G401 (cell line): ENCODE measurements at places on chromosomes 4 and X. TPM values are rescaled to one million over a fixed set of nuclear protein-coding genes. Genes with fewer than 3 reads are reported as not detected.

DNA sequence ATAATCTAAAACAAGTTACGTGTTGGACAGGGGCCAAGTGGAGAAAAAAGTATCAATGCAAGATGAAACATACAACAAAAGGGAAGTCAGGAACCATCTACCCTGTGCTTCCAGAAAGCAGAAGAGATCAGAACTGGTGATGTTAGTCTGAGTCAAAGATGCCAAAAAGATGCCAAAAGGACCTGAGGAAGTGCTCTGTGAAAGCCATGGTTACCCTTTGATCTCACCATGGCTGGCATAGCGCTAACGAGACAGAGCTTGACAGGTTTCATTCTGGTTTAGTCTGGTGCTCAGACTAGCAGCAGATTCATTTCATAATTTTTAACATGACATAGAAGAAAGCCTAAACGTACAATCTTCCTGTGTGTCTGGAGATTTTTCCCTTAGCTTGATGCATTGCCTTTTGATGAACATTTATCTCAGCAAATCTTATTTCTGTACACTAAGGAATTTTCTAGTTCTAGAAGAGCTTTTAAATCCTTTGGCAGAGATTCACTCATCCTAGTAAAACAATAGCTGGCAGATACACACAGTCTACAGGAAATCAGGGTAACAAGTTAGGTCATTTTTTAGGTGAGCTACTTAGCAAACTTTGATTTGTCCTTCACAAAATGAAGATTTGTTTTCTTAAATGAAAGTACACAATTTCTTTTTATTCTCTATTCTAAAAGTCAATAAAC is 87.7 kb downstream of the COL25A1 start:
- no peak for DNase-seq

- no peak for DNase-seq
Observed at GRCh38 chr4:94127707-94128328, 79.8 kb upstream of the SMARCAD1 start.

DNA sequence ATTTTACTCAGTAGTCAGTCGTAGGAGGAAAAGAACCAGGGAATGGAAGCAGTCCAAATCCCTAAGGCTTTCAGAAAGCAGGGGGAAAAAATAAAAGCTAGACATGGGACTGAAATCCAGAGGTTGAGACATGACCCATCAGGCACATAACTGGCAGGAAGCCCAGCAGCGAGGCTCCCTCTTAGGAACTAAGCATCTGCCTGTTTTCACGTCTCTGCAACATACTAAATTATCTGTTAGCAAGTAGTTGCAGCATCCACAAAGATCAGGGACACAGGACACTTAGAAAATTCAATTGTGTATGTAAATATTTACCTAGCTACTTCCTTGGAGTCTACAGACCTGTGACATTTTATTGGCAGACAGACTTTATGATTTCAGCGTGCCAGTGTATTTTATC is 118.0 kb upstream of the EDNRA start:
- no peak for DNase-seq

HSFX3 gene
- total RNA-seq: not detected in 2 replicates

- no peak for DNase-seq
Observed at GRCh38 chrX:50448565-50448964, 22.1 kb downstream of the DGKK start.

NDP gene
- total RNA-seq: not detected in 2 replicates

GRCh38 chrX:100379388-100379986 is 30.6 kb downstream of the PCDH19 start:
- DNase-seq: no peak

GRCh38 chrX:139647597-139647996 is 60.4 kb downstream of the MCF2 start:
- DNase-seq: no peak

- peak; percentile 47 for DNase-seq
Observed at GRCh38 chrX:54807524-54808108, at the start of gene MAGED2. Gene MAGED2 (plus strand): TSS chrX:54807745. CDS start chrX:54809332, 1,587 bp downstream.

DNA sequence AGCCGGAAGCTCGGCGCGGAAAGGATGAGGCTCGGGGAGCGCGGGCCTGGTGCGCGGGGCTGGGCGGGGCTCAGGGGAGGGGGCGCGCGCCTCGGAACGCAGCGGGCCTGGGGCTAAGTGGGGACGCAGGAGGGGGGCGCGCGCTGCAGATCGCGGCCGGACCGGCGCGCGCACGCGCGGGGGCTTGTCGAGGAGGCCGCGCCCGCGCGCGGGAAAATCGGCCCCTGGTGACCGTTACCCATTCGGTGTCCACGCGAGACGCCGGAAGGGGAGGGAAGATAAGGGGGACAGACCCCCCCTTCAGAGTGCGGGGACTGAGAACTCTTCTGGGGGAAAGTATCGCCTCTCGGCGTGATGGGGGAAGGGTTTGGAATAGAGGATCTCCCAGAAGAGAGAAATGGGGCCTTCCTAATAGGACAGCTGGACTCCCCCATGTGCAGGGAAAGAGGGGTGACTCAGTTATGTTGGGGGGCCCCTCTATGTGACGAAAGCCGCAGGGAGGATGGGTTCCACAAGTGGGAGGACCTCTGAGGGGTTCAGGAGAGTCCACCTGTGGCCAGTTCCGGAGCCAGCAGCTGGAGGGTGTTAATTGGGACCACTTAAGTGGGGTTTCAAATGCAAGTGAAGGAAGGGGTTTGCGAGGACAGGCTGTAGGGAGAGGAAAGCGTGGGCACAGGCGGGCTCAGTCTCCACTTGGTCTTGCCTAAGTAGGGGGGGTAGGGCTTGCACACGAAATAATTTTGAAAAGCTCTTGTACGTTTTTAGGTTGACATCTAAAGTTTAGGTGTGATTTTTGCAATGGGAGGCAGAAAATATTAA is 584 bp downstream of the SUV39H1 start:
- DNase-seq: no peak

GRCh38 chr4:109985993-109986974 is 73.6 kb downstream of the EGF start:
- DNase-seq: no peak

- DNase-seq: no peak
Observed at GRCh38 chr4:56817840-56818491, 3.5 kb downstream of the SPINK2 start.

GRCh38 chr4:183181081-183181480 is 82.0 kb downstream of the WWC2 start:
- no peak for DNase-seq

GRCh38 chr4:70808151-70808550 is 31.5 kb downstream of the GRSF1 start:
- no peak for DNase-seq

DNA sequence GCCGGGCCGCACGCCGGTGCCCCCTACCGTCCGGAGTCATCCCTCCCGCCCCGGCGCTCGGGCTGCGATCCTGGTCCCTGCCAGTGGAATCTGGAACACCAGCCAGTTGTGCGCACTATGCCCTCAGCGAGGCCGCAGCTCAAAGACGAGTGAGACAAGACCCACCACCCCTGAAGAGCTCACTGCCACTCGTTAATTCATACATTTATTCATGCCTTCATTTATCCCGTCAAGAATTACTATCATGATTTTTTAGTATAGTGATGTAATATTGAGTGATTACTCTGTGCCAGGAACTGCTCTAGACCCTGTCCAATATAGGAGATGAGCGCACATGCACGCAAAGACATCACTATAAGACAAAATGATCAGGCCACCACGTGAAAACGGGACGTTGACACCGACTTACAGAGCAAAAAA is 247 bp upstream of the PPA2 start:
- DNase-seq: peak; percentile 74

DNA sequence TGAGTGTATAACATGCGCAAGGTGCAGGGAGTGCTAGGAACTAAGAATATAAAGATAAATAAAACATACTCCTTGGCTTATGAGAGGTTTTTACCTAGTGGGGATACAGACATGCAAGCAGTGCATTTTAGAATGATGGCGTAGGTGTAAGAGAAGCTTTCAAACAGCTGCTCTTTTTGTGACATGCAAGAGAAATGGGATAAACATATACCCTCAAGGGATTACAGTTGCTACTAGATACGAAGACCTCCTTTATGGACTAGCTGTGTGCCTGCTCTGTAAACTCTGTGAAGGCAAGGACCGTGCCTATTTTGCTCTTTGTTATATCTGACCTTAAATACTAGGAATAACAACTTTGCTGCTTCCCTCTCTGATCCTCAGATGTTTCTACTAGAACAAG is 39.0 kb upstream of the SLITRK4 start:
- no peak for DNase-seq

SH3BGRL gene
- total RNA-seq: 48.6 and 71.7 TPM in 2 replicates

DNA sequence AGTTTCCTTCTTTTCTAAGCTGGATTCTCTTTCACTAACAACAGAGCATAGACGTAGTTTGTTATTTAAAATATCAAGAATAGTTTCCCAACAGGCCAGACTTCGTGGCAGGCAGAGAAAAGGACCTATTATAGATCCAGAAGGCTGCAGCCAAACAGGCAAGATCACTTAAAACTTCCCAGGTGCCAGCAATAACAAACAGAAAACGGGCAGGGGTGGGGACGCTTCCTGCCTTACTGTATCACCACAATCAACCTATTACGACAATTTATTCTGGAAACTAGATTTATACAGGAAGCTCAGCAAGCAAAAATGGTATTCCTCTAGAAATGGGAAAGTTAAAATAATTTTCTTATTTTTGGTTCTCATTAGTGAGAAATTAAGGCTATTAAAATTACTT is 22.1 kb downstream of the RWDD4 start:
- peak; percentile 50 for DNase-seq

GPM6B gene
- 145 and 154 TPM in 2 replicates for total RNA-seq

DNA sequence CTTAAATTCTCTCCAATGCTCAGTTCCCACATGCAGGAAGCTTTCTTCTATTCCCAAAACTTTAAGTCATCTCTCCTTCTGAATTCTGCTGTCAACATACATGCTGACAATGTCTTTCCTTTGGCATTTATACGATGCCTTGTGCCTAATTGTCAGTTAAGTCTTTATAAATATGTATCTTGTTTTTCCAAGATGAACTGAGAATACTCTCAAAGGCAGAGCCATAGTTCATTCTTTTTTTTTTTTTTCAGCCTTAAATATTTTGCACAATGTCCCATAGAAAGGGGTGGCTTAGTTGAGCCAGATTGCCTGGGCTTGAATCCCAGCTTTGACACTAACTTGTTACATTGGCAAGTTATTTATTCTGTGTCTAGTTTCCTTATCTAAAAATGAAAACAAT is 210.6 kb downstream of the QDPR start:
- DNase-seq: no peak

- no peak for DNase-seq
Observed at GRCh38 chrX:155070663-155070974, 317 bp downstream of the CMC4 start.

GRCh38 chr4:48367016-48367415 is 25.7 kb downstream of the SLAIN2 start:
- DNase-seq: no peak

DNA sequence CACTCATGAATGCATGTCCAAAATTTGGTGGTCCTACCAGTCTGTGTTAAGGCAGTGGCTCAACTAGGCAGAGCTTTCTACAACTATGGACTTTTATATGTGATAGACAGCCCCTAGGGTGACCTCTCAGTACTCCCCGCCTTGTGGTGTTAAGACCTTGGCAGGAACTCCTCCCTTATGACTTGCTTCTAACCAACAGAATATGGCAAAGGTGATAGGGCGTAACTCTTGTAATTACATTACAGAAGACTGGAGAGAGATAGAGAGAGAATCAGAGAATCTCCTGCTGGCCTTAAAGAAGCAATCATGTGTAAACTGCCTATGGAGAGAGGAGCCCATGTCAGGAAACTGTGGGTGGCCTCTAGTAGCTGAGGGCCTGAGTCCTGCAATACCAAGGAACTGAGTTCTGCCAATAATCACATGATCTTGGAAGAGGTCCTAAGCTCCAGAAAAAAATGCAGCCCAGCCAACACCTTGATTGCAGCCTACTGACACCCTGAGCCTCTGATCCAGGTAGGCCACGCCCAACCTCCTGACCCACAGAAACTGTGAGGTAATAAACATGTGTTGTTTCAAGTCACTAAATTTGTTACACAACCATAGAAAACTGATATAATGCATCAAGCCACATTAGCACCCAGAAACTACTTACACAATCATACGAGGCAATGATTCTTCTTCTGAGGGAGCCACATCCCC is 68.9 kb downstream of the INPP4B start:
- DNase-seq: no peak

- no peak for DNase-seq
Observed at GRCh38 chr4:74087481-74087880, 11.5 kb downstream of the CXCL2 start.

MAGEA8 gene
- not detected in 2 replicates for total RNA-seq

- no peak for DNase-seq
Observed at GRCh38 chrX:107199491-107199890, 6.7 kb downstream of the NUP62CL start.

ARAP2 gene
- not detected in 2 replicates for total RNA-seq

DNA sequence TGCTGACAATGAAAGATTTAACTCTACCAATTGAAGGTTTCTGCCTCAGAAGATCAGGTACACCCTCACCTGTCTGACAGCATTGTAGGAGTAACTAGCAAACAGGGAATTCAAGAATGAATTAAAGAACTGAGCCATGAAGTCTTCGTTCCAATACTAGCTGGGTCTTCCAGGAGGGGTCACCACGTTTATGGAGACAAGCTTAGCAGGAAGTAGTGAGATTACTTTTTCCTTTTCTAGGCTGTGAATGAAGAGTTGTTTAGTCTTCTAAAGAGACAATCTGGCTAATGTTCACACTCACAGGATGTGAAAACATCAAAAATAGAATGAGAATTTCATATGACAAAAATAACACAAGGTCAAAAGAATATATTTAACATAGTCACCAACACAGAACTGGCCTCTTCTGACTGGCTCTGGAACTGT is 54.9 kb downstream of the REELD1 start:
- no peak for DNase-seq

GLRA3 gene
- not detected in 2 replicates for total RNA-seq

DNA sequence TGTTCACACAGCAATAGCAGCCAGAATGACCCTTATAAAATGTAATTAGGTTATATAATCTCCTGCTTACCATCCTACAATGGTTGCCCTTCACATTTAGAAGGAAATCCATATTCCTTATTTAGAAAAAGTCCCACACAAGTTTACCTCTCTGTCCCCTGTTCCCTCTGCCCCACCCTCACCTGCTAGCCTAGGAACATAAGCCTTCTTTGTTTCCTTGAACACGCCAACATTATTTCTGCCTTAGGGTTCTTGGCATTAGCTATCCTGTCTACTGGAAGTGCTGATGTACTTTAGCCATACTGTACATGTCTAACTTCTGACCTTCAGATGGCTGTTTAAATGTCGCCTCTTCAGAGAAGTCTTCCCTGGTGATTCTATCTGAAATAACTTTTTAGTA is 28.4 kb upstream of the USP53 start:
- DNase-seq: no peak

MAOA gene
- total RNA-seq: 0.18 and 1.1 TPM in 2 replicates

DNA sequence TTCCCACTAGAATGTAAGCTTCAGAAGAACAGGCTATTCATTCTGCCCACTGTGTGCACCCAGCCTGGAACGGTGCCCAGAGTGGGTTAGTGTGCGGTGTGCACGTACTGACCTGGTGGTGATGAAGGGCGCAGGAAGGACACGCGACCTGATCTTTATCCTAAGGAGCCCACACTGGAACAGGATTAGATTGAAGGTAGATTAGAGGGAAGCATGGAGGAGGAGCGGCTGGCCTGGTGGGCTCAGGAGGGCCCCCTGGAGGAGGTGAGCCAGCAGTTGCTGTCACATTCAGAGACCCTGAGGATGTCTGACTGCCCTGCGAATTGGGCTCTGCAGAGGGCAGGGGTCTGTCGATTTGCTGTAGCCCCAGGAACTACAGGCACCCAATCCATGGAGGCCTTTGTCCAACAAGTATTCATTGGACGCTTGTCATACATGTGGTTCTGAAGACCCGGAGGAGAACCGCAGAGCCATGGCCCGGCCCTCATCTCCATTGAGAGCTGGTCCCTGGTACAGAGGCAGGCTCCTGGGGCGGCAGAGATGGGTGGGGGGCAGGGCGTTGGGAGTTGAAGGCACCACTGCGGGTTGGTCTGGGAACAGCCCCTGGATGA is 73.2 kb downstream of the HTRA3 start:
- DNase-seq: no peak
